ENCODE measurements at places on chromosomes 3 and 15.

GRCh38 chr3:136955813-136956212, 2.0 kb upstream of the IL20RB start:
- no peak for DNase-seq

DNA sequence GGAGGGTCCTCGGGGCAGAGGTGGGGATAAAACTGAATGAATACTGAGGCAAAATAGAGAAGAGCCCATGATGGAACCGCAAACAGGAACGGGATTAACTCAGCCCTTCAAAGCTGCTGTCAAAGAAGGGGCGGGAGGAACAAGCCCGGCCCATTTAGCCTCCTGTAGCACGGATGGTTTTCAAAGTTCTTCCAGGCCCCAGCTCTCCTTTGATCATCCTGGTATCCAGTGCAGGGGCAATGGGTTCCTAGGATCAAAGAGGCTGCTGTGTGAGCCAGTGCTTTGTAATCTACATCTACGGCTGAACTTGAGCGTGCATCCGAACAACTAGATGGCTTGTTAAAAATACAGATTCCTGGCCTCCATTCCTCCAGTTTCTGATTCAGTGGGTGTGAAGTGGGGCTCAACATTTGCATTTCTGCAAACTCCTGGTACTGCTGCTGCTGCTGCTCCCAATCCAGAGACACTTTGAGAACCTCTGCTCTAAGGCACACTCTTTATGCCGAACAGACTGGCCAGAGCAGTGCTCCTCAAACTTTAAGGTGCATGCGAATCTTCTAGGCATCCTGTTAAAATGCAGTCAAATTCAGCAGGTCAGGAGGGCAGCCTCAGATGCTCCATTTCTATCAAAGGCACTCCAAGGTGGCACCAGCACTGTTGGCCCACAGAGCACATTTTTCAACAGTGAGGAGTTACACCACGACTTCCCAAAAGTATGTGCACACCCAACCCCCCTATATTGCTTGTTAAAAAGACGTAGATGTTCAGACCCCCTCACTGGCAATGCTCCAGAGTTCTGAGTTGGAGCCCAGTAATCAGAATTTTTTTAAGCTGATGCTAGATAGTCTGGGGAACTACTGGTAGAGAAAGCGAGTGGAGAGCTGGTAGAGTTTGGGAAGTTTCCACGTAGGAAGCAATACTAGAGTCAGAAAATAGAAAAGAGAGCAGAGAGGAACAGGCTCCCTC, 5.6 kb downstream of the GALNT15 start:
- no peak for DNase-seq

DNA sequence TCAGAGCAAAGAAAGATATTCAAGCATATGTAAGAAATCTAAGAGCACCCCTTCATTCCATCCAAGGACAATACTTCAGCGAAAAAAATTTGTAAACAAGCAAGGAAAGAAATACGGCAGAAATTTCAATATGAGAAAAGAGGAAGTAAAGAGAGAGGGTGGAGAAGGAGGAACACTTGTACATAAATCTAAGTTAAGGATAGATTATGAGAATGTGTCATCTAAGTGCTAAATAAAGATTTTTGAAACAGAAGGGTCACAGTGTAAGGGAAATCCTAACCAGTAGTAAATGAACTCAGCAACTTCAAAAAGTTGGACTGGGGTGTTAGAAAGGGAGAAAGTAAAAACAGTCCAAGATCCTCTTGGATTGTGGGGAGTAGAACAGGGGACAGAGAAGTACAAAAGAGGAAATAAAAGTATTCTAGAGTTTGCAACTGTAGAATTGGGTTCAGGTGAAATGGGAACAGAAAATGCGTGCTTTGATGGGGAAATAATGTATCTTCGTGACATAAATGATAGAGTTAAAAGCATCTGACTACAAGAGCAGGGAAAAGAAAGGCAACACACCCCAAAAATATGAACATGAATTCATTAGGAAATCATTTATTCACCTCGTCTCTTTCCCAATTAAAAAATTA, 68.5 kb upstream of the ATP13A5 start:
- DNase-seq: peak; percentile 10

GRCh38 chr3:122681284-122681973, 790 bp downstream of the PARP14 start:
- no peak for DNase-seq

- no peak for DNase-seq
These were observed 89.7 kb downstream of the TP63 start for GRCh38 chr3:189720736-189721417.

- no peak for DNase-seq
These were observed 375.8 kb upstream of the ARL6 start for GRCh38 chr3:97388774-97389173.

GRCh38 chr3:5057272-5057671, 64.8 kb upstream of the ARL8B start:
- peak; percentile 32 for DNase-seq

DNA sequence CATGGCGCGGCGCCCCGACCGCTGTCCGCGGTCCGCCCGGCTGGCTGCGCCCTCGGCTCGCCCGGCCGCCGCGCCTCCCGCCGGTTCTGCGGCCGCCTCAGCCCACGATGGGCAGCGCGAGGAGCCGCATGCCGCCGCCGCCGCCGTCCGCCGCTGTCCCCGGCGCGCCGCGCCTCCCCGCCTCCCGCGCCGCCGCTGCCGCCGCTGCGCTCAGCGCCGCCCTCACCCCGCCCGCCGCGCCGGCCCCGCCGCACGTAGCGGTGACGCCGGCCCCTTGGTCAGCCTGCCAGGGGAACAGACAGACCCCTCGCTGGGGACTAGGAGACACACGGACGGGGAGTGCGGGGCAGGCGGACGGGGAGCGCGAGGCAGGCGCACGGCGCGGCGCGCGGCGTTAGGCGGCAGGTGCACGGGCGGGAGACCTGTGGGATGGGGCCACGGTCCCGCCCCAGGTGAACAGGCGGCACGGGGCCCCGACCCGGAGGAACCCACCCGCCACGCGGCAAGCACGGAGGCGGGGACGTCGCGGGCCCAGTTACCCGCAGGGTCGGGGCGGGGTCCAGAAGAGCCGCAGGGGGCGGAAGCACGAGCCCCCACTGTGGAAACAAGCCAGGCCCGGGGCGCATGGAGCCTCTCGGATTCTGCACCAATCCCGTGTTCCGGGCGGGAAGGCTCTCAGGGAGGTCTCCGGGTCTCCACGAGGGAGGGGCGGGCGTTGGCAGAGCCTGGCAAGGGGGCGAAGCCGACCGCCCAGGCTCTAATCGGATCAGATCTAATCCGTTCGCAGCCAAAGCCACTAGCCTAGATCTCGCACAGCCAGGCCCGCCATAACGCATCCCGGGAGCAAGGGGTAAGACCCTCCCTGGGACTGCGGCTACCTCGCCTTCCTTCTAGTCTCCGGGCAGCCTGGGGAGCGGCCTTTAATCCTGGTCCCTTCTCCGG, at the start of gene CSPG5:
Gene CSPG5 (minus strand): TSS at position 175 of the 942 bp plus-strand sequence. CDS start 172 bp downstream, at position 3.
- no peak for DNase-seq

DNA sequence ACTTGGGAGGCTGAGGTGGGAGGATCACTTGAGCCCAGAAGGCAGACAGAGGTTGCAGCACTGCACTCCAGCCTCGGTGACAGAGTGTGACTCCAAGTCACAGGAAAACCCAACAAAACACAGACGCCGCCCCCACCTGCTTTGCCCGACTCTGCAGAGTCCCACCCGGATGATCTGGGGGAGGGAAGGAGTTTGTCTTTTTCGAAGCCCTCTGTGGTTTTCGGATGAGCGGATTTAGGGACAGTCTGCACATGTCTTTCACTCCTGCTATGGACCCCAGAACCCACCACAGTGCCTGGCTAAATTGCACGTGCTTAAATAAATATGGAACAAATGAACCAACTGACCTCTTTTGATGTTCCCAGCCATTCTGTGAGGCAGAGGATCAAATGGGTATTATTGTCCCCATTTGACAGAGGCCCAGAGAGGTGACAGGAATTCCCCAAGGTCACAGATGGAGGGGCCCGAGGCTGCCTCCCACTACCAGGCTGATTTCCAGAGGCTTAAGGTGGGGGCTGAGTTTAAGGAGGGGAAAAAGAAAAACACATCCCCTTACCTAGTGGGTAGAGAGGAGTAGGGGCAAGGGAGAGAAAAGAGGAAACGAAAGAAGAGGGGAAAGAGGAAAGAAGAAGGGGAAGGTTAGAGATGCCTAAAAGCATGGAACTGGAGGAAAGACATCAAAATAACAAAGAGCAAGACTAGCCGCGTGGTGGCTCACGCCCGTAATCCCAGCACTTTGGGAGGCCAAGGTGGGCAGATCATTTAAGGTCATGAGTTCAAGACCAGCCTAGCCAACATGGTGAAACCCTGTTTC, 59.4 kb upstream of the TFRC start:
- DNase-seq: peak; percentile 38

DNA sequence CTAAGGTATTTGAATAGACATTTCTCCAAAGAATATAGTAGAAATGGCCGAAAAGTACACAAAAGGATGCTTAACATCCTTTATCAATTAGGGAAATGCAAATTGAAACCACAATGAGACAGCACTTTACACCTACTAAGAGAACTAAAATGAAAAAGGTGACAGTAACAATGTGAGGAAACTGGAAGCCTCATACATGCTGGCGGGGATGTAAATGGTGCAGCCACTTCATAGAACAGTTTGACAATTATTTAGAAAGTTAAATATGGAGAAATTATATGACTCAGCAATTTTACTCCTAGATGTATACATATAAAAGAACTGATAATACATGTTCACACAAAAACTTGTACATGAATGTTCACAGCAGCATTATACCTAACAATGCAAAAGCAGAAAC, 13.4 kb downstream of the SPICE1 start:
- DNase-seq: no peak

DNA sequence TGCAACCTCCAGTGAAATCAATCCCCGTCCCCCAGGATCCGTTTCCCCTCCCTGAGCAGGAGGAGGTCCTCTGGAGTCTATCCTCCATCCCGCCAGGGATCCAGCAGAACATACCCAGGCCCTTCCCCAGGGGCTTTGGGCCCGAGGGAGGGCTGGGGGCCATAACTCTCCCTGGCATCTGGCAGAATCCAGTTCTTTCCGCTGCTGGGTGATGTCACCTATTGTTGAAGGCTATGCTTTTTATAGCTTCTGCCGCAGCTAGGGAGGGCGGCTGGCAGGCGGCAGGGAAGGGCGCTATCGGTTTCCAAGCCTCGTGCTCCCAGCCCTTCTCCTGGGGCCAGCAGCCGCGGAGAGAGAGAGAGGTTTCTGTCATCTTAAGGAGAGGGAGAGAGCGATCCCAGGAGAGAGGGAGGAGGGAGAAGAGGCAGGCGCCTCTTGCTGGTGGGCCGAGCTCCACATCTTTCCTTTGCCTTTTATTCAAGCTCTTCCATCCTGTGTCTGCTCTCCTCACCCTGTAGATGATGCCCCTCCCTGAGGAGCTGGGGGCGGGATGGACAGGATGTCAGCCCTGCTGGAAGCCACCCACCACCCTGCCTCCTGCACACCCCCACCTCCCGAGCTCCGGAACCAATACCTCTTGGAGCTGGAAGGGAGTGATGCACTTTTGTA, 120.1 kb downstream of the ANP32A start:
- no peak for DNase-seq

GRCh38 chr3:22284559-22284958, 533.5 kb upstream of the ZNF385D start:
- no peak for DNase-seq

DNA sequence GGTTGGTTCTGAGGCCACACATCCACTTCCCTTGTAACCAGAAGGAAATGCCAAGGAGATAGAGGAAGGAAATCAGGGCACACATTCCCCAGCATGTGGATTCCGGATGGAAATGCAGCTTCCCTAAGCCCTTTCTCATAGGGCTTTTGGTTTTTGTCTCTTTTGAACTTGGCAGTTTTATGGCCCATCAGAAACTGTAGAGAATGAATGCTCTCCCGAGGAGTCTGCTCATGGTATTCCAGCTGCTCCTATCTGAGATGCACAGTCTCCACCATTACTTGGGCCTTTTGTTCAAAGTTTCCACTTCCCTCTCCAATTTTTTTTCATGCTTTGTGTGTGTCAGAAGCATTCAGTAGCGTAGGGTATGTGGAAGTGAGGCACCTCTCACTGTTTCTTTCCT, 21.2 kb downstream of the XYLB start:
- DNase-seq: no peak

DNA sequence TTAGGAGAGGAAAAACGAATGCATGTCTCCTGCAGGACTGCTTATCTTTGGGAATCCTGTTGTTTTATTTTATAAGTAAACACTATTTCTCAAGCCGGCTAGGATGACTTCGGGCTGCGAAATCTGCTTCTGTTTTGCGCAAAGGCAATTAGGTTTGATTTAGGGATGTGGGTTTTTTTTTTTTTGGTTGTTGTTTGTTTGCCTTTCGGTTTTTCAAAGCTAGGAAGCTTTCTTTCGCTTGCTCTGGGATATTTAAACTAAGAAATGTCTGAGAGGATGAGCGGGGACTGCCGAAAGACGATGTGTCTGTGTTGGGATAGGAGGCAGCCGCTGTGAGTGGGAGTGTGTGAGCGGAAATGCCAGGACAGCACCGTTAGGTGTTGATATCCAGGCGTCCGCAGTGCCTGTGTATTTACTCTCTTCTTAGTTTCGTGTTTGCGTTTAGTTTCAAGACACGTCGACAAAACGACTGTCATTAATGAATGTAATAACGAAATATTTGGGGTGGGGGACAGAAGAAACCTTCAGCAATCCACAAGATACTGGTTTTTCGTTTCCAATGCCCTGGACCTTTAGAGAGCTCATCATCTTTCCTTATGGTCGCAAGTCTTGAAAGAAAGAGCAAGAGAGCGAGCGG, 604 bp downstream of the ISL2 start:
- no peak for DNase-seq

- no peak for DNase-seq
These were observed 393.7 kb upstream of the RGMA start for GRCh38 chr15:93482731-93483130.

- peak; percentile 87 for DNase-seq
These were observed 50.3 kb downstream of the CHSY1 start for GRCh38 chr15:101201411-101202174.

DNA sequence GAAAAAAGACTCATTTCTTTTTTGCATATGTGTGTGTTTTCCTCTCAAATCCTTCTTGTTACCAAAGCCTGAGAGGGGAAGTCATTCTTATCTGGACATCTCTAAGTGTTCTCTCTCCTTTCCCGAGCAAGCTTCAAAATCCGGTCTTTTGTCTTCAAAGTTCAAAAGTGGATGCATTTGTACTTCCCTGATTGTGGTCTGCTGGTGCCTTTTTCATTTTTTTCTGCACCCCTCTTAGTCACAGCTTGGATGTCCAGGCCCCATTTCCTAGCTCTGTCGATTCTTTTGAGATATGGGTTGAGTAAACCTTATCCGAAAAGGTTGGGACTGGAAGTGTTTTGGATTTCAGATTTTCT, 34.8 kb downstream of the EHD4 start:
- DNase-seq: no peak
